ENCODE measurements at places on chromosomes 3 and 15. TPM values are rescaled to one million over a fixed set of nuclear protein-coding genes. Genes with fewer than 3 reads are reported as not detected.

The CTXN2 gene
- 0.07 TPM for total RNA-seq

The DNAH1 gene
- total RNA-seq, result 0.78 TPM

The IMPG2 gene
- 0.01 TPM for total RNA-seq

The SLC35A5 gene
- 16.7 TPM for total RNA-seq

The ALDH1L1 gene
- total RNA-seq, result 0.30 TPM

The CFAP44 gene
- total RNA-seq, result 1.4 TPM

The FAN1 gene
- total RNA-seq, result 13.2 TPM

The SH2D7 gene
- not detected for total RNA-seq

The ARHGEF26 gene
- 11.2 TPM for total RNA-seq

The ADGRG7 gene
- not detected for total RNA-seq

The CATSPER2 gene
- 0.69 TPM for total RNA-seq

The KLHL40 gene
- not detected for total RNA-seq

The RHOV gene
- 4.8 TPM for total RNA-seq

The SNX22 gene
- total RNA-seq, result 1.3 TPM

The RAB11A gene
- total RNA-seq, result 293 TPM

The MEIS2 gene
- total RNA-seq, result 8.5 TPM

The PTPRG gene
- total RNA-seq, result 3.1 TPM

The PP2D1 gene
- not detected for total RNA-seq

The GOLGA8O gene
- total RNA-seq, result 0.17 TPM

The ARPP21 gene
- 0.08 TPM for total RNA-seq

The BSN gene
- total RNA-seq, result 0.14 TPM

The NR1D2 gene
- total RNA-seq, result 12.7 TPM

The IL17RC gene
- total RNA-seq, result 35.3 TPM

The ANKRD34C gene
- total RNA-seq, result not detected

The CORO2B gene
- 3.0 TPM for total RNA-seq

The CHRNA5 gene
- total RNA-seq, result 34.3 TPM

The CCR9 gene
- 0.03 TPM for total RNA-seq

The GRAMD2A gene
- total RNA-seq, result 0.16 TPM

The GNAT1 gene
- not detected for total RNA-seq

The DAZL gene
- total RNA-seq, result not detected

Measured in A549 treated with Hydrocortisone at 1 μM for 4 hours (cell line).